ENCODE measurements at places on chromosomes 4 and X. TPM values are rescaled to one million over a fixed set of nuclear protein-coding genes. Genes with fewer than 3 reads are reported as not detected.
A peak's percentile ranks its signal among the peaks of the same experiment; 100 is the strongest.

GRCh38 chrX:42384956-42385355, 393.0 kb downstream of the PPP1R2C start:
- no peak for DNase-seq

DNA sequence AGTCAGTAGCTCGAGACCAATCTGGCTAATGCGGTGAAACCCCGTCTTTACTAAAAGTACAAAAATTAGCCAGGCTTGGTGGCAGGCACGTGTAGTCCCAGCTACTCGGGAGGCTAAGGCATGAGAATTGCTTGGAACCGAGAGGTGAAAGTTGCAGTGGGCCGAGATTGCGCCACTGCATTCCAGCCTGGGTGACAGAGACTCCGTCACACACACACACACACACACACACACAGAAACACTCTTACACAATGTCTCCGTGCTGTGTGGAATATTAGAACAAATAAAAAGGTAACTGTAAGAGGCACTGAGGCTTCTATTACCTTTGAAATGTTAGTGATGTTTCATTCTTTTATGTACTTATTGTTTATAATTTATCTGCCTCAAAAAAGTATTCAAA, 326.6 kb downstream of the GPAT3 start:
- DNase-seq: peak; percentile 55

DNA sequence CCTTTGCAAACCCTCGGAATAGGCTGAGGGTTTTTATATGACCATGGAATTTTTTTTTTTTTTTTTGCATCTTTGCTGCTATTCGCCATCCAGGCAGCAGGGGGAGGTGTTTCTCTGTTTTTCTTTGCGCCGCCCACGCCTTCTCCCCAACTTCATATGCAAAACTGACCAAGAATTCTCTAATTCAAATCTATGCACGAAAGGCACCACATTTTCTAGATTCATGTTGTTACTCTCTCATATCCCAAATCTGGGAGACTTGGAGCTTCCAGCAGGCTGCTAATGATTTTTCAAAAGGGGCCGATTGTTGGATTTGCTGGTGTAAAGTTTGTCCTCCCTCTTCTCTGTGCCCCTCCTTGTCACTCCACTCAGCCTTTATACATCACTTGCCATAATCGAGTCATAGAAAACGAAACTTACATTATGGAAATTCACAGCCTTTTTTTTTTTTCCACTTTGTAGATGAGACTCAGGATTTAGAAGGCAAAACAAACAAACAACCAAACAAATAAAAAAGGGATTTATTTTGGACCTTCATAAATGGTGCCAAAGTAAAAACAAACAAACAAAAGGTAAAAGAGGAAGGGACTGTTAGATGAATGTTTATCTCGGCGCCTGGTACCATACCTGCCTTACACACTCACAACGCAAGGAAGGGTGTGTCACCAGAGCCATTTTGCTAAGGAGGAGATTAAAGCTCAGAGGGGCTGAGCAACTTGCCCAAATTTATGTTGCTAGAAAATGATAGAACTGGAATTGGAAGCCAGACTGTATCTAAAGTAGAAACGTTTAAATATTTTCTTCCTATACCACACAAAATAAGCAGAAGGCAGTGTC, 29.3 kb upstream of the BOD1L1 start:
- DNase-seq: peak; percentile 19

GRCh38 chrX:1026263-1027015, 186.0 kb downstream of the CRLF2 start:
- DNase-seq: no peak

DNA sequence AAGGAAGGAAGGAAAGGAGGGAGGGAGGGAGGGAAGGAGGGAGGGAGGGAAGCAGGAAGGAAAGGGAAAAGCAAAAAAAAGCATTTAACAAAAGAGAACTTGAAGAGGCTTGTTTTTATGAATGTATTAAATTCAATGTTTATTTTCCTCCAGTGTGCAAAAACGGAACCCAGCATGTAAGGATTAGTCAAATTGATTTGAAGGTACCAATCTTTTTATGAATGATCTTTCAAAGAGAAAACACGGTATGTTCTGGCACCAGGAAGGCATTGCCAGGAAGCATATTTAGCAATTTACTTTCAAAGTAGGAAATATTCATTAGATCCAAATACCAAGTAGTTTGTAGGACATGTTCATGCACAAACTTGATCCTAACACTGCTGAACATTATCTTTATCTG, 453.6 kb downstream of the PDGFC start:
- no peak for DNase-seq

DNA sequence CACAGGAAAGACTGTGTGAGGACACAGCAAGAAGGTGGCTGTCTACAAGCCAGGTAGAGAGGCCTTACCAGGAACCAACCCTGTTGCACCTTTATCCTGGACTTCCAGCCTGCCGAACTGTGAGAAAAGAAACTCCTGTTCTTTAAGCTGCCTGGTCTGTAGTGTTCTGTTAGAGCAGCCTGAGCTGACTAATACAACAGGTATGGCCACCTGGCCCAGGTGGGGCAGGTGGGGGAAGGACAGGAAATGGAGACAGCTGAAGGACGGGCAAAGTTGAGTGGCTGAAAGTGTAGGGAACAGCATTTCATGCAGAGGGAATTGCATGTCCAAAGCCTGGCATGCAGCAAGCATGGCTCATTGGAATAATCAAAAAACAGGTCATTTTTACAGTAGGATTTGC, 35.1 kb downstream of the CYTL1 start:
- DNase-seq: no peak

- DNase-seq: no peak
These were observed 101.3 kb downstream of the RPA4 start for GRCh38 chrX:96985046-96985445.

DNA sequence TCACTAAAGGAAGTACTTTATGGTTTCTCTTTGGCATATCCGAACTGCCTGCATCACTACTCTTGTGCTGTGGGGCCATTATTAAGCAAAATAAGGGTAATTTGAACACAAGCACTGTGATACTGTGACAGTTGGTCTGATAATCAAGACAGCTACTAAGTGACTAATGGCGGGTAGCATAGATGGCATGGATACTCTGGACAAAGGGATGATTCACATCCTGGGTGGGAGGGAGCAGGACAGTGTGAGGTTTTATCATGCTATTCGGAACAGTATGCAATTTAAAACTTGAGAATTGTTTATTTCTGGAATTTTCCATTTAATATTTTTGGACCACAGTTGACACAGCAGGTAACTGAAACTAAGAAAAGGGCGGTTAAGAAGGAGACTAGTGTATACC, 52.6 kb upstream of the CITED1 start:
- DNase-seq: no peak

- DNase-seq: no peak
These were observed 158.5 kb downstream of the NSUN7 start for GRCh38 chr4:40908297-40908696.

DNA sequence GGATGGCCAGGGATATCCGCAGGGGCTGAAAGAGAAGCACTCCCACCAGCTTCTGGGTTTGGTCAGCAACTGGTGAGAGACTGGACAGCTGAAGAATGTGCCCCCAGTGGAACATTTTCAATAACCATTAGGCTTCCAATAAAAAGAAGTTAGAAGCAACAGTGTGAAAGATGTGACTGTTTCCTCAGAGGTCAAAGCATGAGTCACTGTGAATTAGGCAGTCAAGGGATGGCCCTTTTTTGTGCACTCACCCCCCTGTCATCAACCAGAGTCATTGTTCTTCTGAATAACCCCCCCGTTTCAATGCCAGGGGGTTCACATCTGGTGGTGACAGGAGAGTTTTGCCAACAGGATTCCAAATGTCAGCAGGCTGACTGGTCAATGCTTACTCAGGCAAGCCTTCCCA, 74.6 kb upstream of the SH3RF1 start:
- no peak for DNase-seq

DNA sequence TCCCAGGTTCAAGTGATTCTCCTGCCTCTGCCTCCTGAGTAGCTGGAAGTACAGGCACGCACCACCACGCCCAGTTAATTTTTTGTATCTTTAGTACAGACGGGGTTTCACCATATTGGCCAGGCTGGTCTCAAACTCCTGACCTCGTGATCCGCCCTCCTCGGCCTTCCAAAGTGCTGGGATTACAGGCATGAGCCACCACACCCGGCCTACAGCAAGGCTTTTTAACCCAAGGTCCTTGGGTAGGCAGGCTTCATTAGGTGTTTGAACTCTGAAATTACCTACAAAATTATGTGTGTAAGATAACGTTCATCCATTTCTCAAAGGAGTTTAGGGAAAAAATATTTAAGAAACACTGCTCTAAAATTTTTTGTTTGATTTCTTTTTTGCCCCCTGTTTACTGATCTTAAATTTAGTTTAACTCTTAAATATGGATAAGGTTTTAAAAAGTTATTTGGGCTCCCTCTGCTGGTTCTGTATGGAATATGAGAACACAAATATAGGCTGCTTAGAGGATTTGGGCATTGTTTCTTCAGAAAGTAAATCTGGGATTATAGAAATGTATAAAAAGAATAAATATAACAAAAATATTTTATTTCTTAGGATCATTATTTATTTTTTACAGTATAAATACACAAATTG, 92.8 kb downstream of the CBR4 start:
- peak; percentile 14 for DNase-seq

- no peak for DNase-seq
These were observed 2.5 kb upstream of the PPM1K start for GRCh38 chr4:88286897-88287296.

GRCh38 chrX:16771483-16772398, 14.5 kb upstream of the TXLNG start:
- peak; percentile 86 for DNase-seq

DNA sequence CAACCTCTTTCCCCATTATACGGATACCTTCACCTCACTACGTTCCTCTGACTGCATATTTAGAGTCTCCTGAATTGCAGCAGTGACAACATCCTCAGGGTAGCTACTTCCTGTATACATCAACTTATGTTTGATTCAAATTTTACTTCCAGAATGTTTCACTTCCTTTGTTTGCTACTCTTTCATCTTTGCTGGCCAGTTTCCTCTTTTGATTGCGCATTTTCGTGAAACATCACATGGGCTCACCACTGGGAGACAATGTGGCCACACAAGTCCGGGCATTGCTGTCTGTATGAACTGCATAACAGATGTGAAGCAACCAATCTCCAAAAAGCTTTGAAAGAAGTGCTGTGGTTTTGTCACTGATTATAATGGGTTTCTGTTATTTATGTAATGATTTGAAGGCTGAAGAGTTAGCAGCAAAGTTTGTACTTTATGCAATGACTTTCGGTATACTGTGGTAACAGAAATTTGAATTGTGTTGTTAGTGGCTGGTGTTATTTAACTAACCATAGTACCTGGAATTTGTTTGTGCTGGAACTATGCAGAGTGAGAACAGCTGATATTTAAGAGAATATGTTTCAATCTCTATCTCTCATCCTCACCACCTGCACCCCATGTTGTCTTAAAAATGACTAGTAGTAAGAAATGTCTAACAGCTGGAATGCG, 7.4 kb downstream of the SNCA start:
- DNase-seq: peak; percentile 20

GRCh38 chr4:28391877-28392276, 1531.2 kb downstream of the STIM2 start:
- DNase-seq: no peak

DNA sequence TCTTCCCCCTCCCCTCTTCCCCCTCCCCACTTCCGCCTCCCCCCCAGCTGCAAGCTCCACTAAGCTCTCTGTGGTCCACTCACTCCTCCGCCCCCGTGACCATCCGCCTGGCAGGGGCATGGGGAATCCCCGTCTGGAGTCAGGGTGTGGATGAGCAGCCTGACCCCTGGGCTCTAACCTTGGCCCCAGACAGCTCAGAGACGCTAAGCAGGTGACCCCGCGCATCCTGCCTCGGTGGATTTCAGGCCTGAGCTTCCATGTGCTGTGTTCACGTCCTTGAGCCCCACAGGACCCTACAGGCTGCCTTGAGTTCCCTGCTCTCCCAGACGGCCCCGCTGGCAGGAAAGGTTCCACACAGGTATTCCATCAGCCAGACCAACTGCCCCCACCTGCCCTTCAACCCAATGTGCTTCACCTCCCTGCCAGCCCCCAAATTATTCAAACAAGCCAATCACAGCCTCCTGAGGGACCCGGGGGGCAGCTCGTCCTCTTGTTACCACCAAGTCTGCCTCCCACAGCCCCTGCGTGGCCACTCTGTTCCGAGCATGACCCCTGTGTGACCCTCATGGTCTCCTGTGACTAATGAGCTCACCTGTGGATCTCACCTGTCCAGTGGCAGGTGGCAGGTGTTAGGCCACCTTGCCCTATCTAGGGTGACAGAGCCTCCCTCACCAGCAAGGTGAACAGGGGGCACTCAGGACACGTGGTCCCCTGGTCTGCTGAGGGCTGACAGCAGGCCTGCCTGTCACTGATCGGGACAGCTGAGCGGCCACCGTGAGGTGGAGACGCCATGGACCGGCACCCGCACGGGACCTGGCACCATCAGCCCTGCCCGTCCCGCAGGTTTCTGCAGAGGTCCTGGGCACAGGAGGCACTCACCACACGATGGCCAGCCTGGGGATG, 73.2 kb upstream of the MXD4 start:
- DNase-seq: no peak

DNA sequence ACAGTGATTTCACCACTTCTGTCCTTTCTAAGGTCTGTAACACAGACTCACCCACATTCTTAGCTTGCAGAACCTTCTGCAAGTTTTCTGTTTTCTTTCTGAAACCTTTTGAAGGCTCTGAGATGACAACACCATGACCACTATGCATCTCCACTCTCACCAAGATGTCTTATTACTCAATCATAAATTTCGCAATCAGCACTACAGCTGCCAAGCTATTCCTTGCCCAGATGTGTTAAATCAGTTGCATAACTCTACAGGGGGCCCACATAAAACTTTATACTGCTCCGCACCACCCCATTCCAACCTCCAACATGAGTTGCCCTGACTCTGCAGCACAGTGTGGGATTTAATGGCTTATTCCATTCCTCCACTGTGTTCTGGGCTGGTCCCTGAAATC, 229.9 kb downstream of the COL25A1 start:
- DNase-seq: no peak

DNA sequence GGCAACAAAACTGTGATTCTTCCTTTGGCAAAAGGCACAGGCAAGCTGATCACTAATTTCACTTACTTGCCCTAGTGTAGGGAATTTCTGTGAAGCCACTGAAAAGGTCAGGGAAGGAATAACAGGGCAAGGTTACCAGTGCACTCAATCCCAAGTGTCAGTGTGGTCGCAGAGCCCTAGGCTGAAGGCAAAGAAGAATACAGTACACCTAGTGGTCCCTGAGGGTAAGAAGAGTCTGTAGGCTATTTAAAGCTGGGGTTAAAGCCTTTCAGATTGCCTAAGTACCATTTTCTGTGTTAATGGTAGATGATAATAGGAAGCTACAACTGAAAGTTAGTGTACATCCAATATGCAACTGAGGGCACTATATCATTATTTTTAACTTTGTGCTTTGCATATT, 173.6 kb upstream of the NRK start:
- DNase-seq: no peak

DNA sequence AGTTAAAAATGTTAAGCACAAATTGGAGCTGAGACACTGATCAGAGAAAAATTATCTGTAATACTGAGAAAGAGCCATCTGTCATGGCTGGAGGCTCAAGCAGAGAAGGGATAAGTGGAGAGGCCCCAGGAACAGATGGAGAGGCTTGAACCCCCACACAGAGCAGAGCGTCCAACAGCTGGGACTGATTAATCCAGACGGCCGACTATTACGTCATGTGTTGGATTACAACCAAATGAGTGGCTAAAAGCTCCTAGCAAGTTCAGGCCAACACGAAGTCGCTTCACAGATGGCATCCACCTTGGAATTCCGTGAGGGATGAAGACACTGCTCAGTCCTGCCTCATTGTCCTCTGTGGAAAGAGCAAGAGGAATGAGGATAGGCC, 57.7 kb upstream of the ATXN3L start:
- no peak for DNase-seq

GLRA3 gene
- not detected for total RNA-seq

PPARGC1A gene
- 18.8 TPM for total RNA-seq

NRK gene
- total RNA-seq: not detected

SPIN2B gene
- 10.4 TPM for total RNA-seq

DKK2 gene
- total RNA-seq: not detected

MAGEA1 gene
- total RNA-seq: not detected

ERVMER34-1 gene
- total RNA-seq: 0.24 TPM
